ENCODE measurements at places on chromosomes 1 and 21.

- DNase-seq = no peak
Measured at GRCh38 chr1:94522304-94522703, 19.3 kb downstream of the F3 start.

GRCh38 chr21:41290106-41290799 is 26.3 kb upstream of the FAM3B start:
- no peak for DNase-seq

GRCh38 chr1:228243093-228243492 is 35.2 kb downstream of the OBSCN start:
- no peak for DNase-seq

- no peak for DNase-seq
Measured at GRCh38 chr1:61184040-61184713, 101.8 kb downstream of the NFIA start.

GRCh38 chr1:168019407-168019806 is 82.5 kb upstream of the MPC2 start:
- DNase-seq = no peak

DNA sequence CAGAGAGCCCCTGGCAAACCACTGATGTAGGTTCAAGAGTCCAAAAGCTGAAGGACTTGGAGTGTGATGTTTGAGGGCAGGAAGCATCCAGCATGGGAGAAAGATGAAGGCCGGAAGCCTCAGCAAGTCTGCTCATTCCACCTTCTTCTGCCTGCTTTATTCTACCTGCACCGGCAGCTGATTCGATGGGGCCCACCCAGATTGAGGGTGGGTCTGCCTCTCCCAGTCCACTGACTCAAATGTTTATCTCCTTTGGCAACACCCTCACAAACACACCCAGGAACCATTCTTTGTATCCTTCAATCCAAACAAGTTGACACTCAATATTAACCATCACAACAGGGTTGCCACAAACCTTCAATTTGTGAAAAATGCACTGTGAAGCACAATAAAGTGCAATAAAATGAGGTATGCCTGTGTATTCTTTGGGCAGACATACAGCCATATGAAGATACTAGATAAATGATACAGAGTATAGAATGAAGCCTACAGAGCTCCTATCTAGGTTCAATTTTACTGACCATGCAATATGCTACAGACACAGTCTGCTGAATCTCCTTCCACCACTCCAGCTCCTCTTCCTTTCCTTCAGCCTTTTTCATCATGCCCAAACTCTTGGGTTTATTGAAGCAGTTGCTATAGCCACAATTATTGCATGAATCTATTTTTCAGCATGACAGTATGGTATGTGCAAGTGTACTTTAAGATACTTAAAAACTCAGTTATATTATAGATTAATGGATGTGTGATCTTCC is 24.0 kb upstream of the CDC42BPA start:
- no peak for DNase-seq

DNA sequence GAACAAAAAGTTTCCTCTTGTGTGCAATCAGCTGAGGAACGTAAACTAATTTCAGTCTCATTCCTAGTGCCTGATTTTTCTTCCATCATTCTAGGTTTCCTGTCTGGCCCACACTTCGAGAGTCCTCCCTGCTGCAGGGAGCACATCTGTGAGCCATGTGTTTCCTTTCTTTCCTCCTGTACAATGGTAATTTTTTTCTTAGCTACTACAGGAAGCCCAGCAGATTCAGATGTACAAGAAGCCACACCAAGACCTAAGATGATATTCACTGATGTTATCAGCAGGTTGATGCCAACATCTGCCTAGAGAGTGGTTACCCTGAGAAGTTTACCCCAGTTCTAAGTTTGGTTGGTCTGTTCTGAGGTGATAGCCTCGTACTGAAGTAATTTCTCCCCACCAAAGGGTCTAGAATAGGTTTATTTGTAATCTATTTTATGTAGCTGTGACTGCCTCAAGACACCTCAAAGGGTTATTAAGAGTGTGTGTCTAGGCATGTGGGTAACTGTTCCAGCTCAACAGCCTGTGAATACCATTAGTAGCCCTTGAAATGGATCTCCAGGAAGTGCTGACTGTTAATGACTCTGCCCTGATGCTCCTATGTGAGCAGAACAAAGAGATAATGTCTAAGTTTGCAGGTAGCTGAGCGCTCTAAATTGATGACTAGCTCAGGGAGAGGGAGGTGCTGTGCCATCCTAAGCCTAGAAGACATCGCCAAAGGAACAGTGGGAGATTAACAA is 31.7 kb upstream of the CLDN14 start:
- no peak for DNase-seq

GRCh38 chr21:37452227-37452626 is 85.7 kb downstream of the DYRK1A start:
- no peak for DNase-seq

GRCh38 chr1:103218369-103218768 is 110.0 kb upstream of the COL11A1 start:
- DNase-seq = no peak

GRCh38 chr1:159945483-159946241 is at the start of gene IGSF9:
Gene IGSF9 (minus strand): TSS chr1:159945613. CDS start chr1:159943454, 2,159 bp downstream.
- peak; percentile 95 for DNase-seq

DNA sequence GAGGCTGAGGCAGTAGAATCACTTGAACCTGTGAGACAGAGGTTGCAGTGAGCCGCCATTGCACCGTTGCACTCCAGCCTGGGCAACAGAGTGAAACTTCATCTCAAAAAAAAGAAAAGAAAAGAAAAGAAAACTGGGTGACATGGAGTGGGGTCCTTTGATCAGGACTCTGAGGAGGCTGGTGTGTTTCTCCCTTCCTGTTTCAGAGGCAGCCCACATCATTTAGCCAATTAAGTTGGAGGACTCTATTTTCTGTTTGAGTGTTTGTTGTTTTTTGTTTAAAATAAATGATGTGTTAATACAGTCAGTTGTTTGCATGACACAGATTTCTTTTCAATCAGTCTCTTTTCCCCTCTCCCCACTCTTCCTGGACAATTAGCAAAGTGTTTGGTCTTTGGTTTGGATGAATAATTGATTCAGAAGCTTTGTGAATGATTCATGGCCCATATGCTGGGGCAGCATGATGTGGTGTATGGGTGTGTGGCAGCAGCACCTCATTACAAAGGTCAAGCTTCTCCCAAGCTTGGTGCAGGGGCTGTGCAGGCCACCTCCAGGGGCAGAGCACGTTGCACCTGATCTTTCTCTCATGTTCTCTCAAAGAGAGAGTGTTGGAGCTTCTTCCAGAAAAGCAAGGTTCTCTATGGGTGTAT is 48.8 kb downstream of the CACNA1E start:
- DNase-seq = no peak

DNA sequence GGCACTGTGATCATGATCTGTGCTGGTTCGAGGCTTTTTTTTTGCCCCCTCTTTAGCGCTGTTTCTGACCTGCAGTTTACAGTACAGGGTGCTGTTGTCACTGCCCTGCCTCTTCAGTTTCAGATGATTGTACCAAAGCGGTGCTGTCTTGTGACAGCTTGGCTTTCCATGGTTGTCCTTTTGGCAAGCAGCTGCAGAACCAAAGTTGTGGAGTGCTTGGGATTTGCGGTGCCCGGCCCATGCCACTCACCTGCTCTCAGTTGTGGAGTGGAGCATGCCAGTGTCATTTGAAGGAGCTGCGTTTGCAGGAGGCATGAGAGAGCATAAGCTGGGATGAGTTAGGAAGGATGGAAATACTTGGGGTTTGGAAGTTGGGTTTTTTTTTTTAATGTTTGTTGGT is 48.4 kb downstream of the DOP1B start:
- no peak for DNase-seq

GRCh38 chr1:30790850-30791778 is 33.5 kb upstream of the LAPTM5 start:
- DNase-seq = no peak

GRCh38 chr1:95126846-95127245 is 9.7 kb downstream of the TLCD4 start:
- no peak for DNase-seq

DNA sequence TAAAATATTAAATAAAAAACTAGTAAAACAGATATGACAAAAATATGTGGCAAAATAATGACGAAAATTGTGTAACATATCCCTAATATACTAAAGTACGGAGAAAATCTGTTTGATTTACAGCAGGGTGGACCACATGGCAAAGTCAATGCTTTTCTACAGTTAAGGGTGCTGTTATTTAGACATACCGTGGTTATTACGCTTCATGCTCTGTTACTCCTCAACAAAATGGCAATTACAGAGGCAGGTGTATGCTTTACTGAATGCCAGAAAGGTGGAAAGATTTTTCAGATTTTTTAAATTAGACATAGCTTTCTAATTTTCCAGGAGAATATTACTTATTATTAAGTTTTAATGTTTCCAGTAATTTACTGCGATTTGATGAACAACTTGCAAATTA is 343.9 kb upstream of the DPYD start:
- no peak for DNase-seq

- DNase-seq = no peak
Measured at GRCh38 chr1:113937146-113937545, 8.0 kb downstream of the HIPK1 start.

DNA sequence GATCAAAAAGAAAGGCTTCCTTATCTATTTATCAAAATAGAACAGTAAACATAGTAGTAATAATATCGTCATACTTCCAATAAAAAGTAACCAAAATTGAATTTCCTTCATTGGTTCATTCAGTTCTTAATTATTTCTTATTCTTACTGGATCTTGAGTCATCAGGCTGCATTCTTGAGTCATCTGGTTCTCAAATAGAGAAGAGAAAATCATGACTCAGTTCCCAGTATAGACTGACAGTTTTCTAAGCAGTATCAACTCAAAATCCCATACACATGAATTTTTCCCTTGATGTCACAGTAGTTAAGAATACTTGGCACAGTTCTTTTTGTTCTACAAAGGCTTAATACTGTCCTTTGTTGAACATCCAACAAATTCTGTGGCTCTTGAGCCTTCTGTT is 626.9 kb upstream of the ADGRL4 start:
- no peak for DNase-seq

- DNase-seq = no peak
Measured at GRCh38 chr1:170150921-170151320, 5.2 kb downstream of the NTMT2 start.

DNA sequence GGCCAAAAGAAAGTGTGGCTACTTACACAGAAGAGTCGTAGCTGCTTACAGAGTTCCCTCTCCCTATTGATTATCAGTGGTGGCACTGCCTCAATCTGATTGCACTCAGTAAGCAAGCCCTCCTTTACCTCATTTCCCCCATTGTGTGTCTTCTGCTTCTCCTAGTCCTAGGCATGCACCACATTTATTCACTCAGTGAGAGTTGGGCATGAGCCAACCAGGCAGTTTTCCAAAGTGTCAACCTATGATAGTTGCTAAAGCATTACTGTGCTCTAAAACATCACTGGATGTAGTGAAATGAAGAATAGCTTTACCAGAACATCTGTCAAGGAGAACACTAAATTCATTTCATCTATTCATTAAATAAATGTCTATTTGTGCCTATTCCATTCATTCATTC is 19.3 kb downstream of the GJA5 start:
- DNase-seq = no peak

GRCh38 chr21:45228171-45228641 is 59.5 kb downstream of the POFUT2 start:
- peak; percentile 42 for DNase-seq

DNA sequence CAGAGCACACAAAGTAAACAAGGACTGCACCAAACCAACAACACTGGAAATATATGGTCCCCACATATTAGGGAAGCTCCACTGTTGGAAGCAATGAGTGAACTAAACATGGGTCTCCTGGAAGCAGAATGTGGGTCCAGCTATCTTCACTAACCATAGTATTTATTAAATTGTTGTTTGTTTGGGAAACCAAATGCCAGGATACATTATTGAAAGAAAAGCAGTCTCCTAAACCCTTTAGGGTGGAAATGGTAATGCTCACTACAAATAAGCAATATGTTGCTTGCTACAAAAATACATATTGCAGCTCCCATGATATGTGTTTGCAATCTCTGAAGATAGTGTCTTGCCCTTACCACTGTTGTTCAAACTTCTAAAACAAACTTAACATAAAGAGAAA is 2.2 kb downstream of the NEGR1 start:
- DNase-seq = no peak

DNA sequence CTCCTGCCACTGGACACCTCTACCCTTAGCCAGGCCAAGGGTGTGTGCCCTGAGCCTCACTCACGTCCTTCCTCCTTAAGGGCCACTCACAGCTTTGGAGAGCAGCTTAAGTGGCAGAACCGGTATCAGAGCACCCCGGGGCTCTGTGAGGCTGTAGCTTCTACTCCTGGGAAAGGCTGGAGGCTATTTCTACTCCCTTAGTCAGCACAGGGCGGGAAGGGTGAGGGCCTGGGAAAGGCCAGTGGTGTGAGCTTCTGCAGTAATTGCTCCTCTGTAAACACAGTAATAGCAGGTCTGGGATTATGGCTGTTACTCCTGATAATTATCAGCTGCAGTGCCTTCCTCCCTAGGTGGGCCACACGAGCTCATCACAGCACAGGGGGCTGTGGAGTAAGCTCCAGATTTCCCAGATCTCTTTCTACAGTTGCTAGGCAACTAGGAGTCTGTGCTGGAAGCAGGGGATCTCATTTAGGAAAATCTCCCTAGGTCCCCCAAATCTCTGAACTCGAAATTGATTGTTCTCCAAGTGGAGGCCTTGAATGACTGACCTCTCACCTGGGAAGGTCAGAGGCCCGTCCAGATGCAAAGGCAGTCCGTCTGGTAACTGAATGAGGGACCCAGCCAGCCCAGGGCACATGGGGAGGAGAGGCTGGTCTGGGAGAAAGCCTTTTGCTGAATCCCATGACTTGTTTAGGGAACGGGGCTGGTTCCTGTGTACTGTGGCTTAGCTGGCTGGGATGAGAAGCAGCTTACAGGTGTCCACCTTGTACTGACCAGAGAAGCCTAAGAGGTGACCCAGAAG is 29.3 kb downstream of the IER5 start:
- DNase-seq = no peak

GRCh38 chr1:102550729-102551384 is 554.1 kb upstream of the OLFM3 start:
- no peak for DNase-seq

DNA sequence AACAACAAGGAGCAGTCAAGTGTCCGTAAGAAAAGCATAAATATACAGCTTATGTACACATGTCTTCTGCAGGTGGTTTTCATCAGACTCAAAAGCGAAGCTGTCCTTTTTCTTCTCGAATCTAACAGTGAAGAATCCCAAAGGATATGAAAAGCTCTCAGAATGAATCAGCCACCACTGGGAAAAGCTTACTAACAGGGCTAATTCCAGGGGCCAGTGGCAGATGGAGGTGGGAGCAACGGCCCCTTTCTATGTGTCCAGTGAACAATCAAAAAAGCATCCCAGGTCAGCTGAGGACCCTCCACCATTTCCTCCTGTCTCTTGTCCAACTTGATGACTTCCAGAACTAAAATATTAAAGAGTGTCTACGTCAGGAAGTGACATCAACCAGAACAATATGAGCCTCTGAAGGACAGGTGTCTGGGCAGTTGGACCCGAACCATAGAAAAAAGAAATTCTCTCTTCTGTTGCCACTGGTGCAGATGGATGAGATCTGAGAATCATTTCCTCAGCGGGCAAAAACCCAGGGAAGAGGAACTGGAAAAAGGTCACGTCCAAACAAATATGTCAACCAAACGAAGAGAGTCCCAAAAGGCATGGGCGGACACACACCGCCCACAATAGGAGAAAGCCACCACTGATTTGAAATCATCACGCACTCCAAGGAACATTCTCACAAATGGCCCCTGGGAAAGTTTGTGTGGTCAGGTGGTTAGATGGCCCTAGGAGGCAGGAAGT is 70.4 kb upstream of the TIAM1 start:
- no peak for DNase-seq
